ENCODE measurements at places on chromosomes 12 and 14.
A peak's percentile ranks its signal among the peaks of the same experiment; 100 is the strongest.

GRCh38 chr12:24906141-24906540 is 42.8 kb downstream of the BCAT1 start:
- no peak for DNase-seq

DNA sequence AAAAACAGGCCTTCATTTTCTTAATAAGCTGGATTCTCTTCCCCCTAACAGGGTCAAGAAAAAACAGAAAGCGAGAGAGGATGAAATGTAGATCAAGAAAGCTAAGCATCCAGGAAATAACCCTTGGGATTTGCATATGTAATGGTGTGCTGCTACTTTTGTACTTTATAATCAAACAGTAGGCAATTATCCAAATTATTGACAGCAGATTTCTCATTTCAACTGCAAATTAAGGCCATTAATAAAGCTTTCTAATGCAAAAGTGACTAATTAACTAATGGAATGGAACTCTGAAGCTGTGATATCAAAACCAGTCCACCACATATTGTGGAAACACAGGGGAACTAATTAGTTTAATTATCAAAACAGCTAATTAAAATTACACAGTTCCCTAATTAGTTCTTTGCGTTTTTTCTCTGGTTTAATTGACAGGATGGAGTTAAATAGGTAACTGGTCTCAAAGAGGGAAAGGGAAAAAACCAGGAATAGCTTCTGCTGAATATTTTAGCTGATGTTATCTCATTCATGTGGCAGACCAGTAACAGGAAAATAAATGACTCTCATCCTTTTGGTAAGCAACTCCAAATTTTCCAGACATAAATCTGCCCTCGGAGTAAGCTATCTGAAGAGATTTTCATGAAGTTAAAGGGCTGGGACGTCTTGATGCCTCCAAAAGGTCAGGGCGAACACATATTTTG is 182.7 kb upstream of the LMO3 start:
- DNase-seq = no peak

DNA sequence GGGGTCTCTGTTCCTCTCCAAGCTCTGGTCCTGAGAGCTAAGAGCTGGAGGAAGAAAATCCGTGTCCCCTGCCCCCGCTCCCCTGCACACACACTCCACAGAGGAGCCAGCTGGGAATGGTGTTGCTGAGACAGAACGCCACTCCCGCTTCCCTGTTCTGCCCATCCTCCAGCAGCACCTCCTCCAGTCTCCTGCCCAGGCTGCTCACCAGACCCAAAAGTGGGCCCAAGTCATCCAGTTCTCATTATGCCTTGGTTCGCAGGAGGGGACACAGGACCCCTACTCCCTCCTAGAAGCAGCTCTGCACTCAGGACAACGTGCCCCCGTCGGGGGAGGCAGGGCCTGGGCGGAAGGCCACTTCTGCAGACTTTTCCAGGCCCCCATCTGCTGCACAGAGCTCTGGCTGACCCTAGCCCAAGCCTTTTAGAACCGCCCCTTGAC is 830 bp upstream of the TRMT61A start:
- no peak for DNase-seq

DNA sequence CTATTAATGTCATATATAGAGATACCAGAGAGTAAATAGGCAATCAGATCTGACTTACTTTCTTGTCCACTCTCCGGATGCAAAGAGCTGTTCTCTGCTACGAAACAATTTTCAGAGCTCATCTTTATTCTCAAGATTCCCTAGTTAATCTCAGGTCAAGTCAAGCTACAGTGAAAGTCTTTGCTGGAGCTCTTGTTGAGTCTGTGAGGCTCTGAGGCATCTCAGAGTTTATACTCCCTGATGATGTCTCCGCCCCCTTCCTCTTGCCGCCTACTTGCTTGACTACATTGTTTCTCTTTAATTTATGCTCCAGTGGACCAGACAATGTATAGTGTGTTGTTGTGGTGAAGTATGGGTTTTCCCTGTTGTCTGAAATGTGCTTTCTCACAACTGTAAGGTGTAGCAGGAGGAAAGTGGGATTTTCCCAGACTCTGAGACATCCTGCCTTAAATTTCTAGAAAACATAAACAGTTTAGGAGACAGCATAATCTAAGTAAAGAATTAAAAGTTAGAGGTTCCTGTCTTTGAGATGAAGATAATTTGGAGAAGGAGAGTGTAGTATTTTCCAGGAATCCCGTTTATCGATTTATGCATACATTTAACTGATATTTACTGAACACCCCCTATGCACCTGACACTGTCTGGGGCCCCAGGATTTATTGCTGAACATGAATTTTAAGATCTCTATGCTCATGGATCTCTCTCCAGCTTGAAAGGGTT is at the start of gene CD69:
TSS of gene CD69 (minus strand) at position 203 of the 720 bp plus-strand sequence. CDS start at position 122, 81 bp downstream.
- no peak for DNase-seq

- no peak for DNase-seq
These were observed 190.2 kb upstream of the LMO3 start for GRCh38 chr12:16796168-16796567.

DNA sequence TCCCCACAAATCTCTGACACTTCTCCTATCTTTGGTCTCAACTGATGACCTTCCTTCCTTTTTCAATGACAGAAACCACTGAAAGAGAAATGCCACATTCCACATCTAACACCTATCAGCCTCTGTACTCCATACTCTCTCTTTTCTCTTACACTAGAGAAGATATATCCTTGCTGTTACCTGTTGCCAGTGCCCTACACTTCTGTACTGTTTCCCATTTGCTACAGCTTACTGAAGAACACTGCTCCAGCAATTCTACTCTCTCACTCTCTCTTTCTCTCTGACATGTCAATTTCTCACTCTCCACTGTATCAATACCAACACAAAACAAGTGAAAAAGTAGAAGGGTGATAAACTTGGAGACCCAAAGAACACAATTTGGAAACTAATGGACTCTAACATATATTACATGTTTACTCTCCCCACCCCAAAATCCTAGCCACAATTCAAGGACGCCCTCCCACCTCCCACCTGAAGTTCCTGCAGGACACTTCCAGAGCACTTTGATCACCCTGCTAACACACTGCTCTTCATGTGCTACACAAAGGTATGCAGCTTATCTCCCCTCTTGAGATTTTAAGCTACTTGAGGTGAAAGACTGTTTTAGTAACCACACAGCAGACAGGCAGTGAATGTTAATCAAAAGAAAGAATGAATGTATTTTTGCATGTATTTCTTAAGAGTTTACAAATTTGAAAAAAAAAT is 95.0 kb downstream of the MED13L start:
- DNase-seq = no peak

- DNase-seq = peak; percentile 72
These were observed 149.4 kb downstream of the METTL25 start for GRCh38 chr12:82507686-82508085.

- no peak for DNase-seq
These were observed 739 bp downstream of the JPH4 start for GRCh38 chr14:23577710-23578392.

- no peak for DNase-seq
These were observed 158.0 kb downstream of the KCNK10 start for GRCh38 chr14:88164906-88165534.

All from tongue (tissue), 3 donors.